NCI-H1694 treated with DMSO at 0.1 percent for 48 hours (cell line): ENCODE measurements at places on chromosomes 2 and 18.

DNA sequence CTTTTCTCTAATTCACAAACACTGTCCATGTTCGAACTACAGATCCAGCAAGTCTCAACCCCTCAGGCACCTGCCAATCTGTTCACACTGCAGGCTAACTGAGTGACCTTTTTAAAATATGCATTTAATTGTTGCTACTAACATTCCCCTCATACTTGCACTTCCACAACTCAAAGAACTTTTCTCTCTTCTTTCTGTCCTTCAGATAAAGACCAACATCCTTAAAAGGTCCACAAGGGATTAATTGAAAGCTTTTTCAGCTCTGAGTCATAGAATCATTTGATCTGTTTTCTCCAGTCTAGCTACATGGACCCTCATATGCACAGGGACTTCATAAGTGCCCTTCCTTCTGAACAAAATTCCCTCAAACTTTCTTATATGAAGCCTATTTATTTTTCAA, 1321.2 kb downstream of the DPP10 start:
- no peak for DNase-seq

DNA sequence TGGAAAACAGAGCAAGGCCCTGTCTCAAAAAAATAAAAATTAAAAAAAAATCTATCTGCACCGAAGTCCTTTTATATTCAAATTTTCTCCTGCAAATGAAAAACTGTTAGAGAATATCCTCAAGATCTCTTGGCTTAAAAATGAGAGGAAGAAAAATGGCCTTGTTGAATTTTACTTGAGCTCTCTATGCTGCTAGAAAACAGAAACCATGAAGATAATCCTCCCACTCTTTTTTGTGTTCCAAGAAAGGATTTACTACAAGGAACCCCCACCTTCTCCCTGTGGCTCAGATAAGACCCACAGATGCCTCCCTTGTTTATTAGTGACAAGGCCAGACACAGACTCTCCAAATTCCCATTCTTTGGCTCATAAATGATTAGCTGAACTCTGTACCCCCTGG, 71.0 kb downstream of the SGPP2 start:
- DNase-seq: no peak

GRCh38 chr18:13647761-13648160, 78.6 kb downstream of the FAM210A start:
- no peak for DNase-seq

DNA sequence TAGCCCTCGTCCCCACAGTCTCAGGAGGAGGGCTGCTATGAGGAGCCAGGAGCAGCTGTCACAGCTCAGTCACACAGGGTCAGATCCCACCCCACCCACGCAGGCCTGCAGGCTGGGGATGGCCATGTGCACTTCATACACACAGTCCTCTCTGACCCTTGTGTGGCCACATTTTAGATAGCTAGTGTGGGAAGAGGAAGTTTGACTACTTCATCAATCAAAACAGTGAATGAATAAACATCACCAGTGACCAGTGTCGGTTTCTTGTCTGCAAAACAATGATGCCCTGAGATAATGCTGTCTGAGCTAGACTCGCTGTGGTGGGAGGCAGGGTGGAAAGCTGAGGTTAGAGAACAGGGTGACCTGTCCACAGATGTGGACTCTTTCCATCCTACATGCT, 107.1 kb downstream of the PIEZO2 start:
- no peak for DNase-seq

- no peak for DNase-seq
Observed at GRCh38 chr2:215425021-215425782, 10.7 kb downstream of the FN1 start.

- no peak for DNase-seq
Observed at GRCh38 chr2:177612659-177613058, 220.1 kb downstream of the AGPS start.

DNA sequence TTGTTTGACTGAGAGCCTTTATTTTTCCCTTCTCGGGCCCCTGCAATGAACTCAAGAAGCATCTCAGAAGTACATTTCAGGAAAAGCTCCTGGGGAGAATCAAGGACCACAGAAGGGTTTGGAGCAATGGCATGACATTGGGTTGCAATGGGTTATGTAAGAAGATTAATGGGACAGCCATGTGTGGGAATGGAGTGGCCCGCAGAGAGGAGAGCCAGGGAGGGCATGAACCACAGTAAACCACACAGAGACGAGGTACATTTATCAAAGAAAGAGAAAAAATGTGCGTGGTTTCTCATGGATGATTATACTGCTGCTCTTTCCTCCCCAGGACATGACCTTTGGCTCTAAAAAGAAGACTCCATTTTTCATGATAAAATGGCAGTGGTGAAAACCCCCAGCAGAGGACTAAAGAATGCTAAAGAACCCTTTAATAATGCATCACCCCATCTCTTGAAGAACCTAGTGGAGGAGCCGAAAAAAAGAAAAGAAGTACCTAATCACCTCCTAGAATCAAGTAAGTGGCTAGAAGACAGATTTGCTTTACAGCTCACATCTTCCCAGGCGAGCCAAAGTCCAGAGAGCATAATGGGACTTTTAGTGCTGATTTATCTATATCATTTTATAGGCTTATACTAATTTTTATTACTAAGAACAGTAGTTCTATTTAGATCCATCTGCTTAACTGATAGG, 1.7 kb downstream of the CFAP221 start:
- no peak for DNase-seq

DNA sequence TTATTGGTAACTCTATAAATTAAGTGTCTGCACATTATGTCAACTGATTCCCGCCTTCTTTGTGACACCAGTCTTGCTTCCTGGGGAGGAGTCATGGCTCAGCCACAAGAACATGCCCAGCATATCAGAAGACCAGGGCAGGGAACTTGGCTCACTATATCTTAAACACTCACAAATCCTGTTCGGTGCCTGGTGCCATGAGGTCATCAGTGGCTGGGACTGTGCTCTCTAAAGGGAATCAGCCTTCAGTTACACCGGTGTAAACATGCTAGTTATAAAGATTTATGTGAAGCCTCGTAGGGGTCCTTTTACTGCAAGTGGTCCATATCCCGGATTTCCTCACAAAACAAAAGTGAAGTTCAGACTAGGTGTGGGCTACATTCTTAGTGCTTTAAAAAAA, 73.1 kb upstream of the ZNF521 start:
- DNase-seq: no peak

DNA sequence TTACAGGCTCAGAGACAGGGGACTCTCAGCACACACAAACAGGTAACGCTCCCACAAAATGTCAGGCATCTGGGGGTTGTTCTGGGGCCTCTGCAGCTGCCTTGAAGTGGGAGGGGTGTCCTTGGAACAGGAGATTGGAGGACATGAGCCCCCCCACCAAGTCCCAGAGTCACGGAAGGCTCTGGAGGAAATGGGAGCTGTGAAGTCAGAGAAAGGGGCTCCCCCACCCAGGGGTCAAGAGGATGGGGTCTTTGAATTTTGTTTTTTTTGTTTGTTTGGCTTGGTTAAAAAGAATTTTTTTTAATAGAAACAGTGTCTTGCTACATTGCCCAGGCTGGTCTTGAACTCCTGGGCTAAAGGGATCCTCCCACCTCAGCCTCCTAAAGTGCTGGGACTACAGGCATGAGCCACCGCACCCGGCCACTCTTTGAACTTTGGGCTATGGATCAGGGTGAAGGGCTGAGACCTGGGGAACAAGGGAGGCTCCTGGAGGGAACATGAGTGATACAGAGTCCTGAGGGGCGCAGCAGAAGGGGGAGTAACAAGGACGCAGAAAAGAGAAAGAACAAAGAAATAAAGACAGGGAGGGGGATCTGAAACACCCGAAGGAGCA, 46.8 kb downstream of the TNS1 start:
- DNase-seq: no peak

DNA sequence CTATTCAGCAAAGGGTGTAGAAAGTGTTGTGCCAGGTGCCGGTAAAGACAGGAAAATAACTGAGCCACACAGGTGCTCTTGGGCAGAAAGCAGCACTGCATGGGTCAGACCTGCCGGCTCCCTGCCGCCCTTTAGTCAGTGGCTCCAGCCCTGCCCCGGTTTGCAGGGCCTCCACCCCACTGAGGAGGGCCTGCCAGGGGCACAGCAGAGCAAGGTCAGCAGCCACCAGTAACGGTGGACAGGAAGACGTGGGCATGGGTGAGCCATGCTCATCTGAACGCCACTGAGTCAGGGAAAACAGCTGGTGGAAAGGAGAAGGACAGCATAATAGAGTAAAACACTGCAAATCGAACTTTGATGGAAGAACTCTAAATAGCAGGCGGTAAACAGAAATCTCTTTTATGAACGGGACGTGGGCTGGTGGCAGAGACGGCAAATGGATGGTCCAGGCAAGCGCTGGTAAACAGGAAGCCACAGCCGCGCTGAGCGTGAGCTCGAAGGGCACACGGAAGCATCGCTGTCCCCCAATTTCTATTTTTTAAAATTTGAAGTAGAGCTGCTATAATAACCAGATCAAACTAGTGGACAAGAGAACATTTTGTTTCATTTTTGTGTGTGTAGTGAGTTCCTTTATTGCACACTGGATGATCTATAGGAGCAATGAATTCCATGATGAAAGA, 141.8 kb upstream of the ALKAL2 start:
- DNase-seq: no peak

- DNase-seq: no peak
Observed at GRCh38 chr2:45836316-45836715, 184.8 kb downstream of the PRKCE start.

DNA sequence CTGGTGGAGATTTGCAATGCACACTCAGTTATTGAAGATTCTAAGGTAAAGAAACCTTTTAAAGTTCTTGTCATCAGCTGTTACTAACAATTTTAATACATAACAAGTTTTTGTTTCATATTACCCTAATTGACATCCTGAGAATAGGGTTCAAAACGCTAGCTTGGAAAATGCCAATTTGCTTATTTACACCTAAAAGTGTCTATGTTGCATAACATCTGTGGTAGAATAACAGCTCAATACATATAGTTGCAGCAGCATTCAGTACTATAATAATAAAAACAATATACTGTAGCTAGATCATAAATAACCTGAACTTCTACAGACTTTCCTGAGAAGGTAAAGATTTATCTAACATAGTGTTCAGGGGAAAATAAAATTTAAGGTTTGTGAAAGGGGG, 219.0 kb downstream of the OSR1 start:
- no peak for DNase-seq
